ENCODE measurements at places on chromosomes 11 and 22.

DNA sequence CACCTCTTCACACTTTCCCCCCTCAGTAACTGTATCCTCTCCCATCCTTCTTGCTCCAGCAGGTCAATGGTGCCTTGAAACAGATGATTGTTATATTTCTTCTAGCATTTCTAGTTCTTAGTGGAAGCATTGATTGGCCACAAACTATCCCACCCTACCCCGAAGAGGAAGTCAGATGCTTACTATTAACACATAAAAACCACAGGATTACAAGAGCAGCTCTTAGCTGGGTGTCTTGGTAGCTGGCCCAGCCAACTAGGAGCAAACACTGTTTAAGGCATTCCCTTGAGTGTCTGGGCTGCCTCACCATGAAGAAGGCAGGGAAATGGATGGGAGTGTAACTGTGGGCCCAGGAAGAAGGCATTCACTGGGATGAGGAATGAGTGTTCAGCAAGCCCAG lies 176.6 kb downstream of the GRIK4 start:
- no peaks in the 10 kb centered on the region for H3K4me1 ChIP-seq
- no peak for DNase-seq
- H3K27me3 ChIP-seq: peaks cover 10% of the 10 kb centered on the region
- no peak overlapping the region for H3K4me3 ChIP-seq
- no peaks in the 10 kb centered on the region for H3K36me3 ChIP-seq

- H3K4me1 ChIP-seq: no peaks in the 10 kb centered on the region
- H3K36me3 ChIP-seq: no peaks in the 10 kb centered on the region
- H3K27ac ChIP-seq: no peak overlapping the region
- H3K4me3 ChIP-seq: no peak overlapping the region
Measured at GRCh38 chr22:45568213-45568612, 65.5 kb downstream of the FBLN1 start.

- no peaks in the 10 kb centered on the region for H3K27me3 ChIP-seq
- DNase-seq: no peak
- no peak overlapping the region for H3K4me3 ChIP-seq
- H3K36me3 ChIP-seq: no peaks in the 10 kb centered on the region
- H3K27ac ChIP-seq: no peak overlapping the region
Measured at GRCh38 chr11:131331546-131331945, 38.9 kb upstream of the NTM start.

- H3K36me3 ChIP-seq: no peaks in the 10 kb centered on the region
- no peaks in the 10 kb centered on the region for H3K27me3 ChIP-seq
- H3K4me1 ChIP-seq: no peaks in the 10 kb centered on the region
- DNase-seq: no peak
Measured at GRCh38 chr11:132126973-132127899, 756.8 kb downstream of the NTM start.

GRCh38 chr11:12778240-12778905 lies 104.2 kb downstream of the TEAD1 start:
- peaks cover 28% of the 10 kb centered on the region for H3K27me3 ChIP-seq
- no peaks in the 10 kb centered on the region for H3K4me1 ChIP-seq
- no peak overlapping the region for H3K4me3 ChIP-seq
- DNase-seq: no peak
- no peaks in the 10 kb centered on the region for H3K36me3 ChIP-seq

DNA sequence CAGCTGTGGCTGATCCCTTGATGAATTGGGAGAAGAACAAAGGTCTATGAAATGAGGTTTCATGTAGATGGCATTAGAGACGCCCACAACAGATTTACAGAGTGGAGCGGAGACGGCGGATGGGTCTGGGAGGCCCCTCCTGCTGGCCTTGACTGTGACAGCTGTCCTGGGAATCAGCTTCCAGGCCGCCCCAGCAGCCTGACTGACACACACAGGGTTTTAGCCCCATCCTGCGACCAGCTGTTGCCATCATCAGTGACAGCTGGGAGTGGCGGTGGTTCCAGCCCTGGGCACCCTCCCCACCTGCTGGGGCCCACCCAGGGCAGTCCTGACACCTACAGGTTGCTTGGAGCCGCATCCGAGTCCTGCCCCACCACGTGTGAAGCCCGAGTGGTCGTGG lies 64.0 kb upstream of the PPP6R3 start:
- H3K27me3 ChIP-seq: no peaks in the 10 kb centered on the region
- no peak for DNase-seq
- no peaks in the 10 kb centered on the region for H3K4me1 ChIP-seq
- no peak overlapping the region for H3K27ac ChIP-seq

DNA sequence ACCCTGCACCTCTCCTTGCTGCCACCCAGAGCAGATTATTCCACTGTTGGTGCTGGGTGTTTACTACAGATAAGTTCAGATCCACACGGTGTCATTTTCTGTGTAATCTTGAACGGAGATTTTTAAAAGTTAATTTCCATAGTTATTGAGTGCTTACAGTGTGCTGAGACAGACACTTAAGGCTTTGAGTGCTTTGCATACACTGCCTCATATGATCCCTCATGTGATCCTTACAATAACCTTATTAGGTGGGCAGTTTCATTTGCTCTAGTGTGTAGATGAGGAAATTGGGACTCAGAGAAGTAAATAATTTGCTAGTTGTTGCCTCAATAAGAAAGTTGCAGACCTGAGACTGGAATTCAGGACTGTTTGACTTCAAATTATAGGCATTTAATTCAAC lies 32.3 kb upstream of the ME3 start:
- DNase-seq: no peak
- peaks cover 11% of the 10 kb centered on the region for H3K27me3 ChIP-seq
- H3K27ac ChIP-seq: no peak overlapping the region

GRCh38 chr11:107859459-107860239 lies 1.1 kb upstream of the SLC35F2 start:
- peaks cover 7% of the 10 kb centered on the region for H3K36me3 ChIP-seq
- peaks cover 11% of the 10 kb centered on the region for H3K27me3 ChIP-seq
- H3K27ac ChIP-seq: peak overlapping the region; percentile 93
- peak overlapping the region; percentile 90 for H3K4me3 ChIP-seq

- H3K27me3 ChIP-seq: peaks cover 13% of the 10 kb centered on the region
- H3K27ac ChIP-seq: no peak overlapping the region
- H3K4me3 ChIP-seq: no peak overlapping the region
- H3K4me1 ChIP-seq: peaks cover 19% of the 10 kb centered on the region
- DNase-seq: no peak
Measured at GRCh38 chr11:34226210-34226609, 120.8 kb downstream of the NAT10 start.

DNA sequence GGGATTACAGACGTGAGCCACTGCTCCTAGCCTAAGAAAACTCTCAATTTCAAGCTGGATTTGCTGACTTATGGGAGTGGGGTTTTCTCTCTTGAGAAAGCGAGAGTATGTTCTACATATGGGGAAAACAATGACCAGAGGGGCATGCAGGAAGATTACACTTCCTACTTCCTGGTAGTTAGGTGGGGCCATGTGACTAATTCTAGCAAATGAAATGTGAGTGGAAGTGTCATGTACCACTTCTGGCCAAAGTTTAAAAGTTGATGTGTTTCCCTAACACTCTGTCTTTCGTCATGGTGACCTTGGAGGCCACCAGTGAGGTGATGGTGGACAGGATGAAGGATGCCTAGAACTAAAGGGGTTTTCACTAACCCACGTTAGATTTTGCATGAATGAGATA lies 50.5 kb downstream of the PARVG start:
- H3K27me3 ChIP-seq: peaks cover 9% of the 10 kb centered on the region
- H3K36me3 ChIP-seq: no peaks in the 10 kb centered on the region
- no peak overlapping the region for H3K27ac ChIP-seq
- H3K4me3 ChIP-seq: no peak overlapping the region
- no peaks in the 10 kb centered on the region for H3K4me1 ChIP-seq

- no peaks in the 10 kb centered on the region for H3K36me3 ChIP-seq
- no peaks in the 10 kb centered on the region for H3K4me1 ChIP-seq
- no peak overlapping the region for H3K4me3 ChIP-seq
- H3K27me3 ChIP-seq: no peaks in the 10 kb centered on the region
- no peak overlapping the region for H3K27ac ChIP-seq
Measured at GRCh38 chr11:115579181-115579825, 75.1 kb upstream of the CADM1 start.

DNA sequence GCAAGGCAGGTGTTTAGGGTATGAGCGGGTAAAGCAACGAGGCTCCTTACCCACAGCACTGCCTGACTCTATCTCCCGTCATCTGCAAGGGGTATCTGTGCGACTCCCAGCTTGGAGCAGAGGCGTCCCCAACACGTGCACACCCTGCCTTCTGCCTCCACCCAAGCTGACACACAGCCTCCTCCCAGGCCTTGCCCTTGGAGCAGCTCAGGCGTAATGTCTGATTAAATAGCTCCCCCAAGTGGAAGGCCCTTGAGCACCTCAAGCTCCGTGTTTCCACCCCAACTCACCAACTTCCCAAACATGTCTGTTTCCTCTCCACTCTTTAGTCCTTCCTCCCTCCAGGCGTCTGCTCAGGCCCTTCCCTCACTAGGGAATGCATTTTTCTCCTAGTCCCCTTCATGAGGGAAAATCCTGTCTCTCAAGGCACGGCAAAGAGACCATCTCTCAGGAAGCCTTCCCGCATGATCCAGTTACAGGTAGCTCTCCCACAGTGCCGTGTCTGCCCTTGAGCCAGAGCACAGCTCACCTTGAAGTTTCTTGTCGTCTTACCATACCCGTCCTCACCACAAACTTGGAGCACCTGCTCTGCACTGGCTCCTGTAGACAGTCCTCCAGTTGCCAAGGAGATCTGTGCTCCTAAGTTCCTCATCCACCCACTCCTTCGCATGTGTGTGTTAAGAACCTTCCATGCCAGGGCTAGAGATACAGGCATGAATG lies 15.8 kb downstream of the CYB5R2 start:
- no peaks in the 10 kb centered on the region for H3K4me1 ChIP-seq
- no peak overlapping the region for H3K27ac ChIP-seq
- H3K27me3 ChIP-seq: no peaks in the 10 kb centered on the region
- DNase-seq: peak; percentile 74

- no peak overlapping the region for H3K4me3 ChIP-seq
- H3K27me3 ChIP-seq: no peaks in the 10 kb centered on the region
- H3K4me1 ChIP-seq: no peaks in the 10 kb centered on the region
- H3K27ac ChIP-seq: no peak overlapping the region
Measured at GRCh38 chr11:58628446-58628845, 6.0 kb downstream of the CNTF start.

GRCh38 chr11:10113852-10114251 lies 180.2 kb downstream of the SBF2 start:
- H3K27me3 ChIP-seq: no peaks in the 10 kb centered on the region
- no peak overlapping the region for H3K4me3 ChIP-seq
- no peaks in the 10 kb centered on the region for H3K4me1 ChIP-seq
- H3K27ac ChIP-seq: no peak overlapping the region

- DNase-seq: no peak
- H3K4me1 ChIP-seq: no peaks in the 10 kb centered on the region
- H3K4me3 ChIP-seq: no peak overlapping the region
- no peak overlapping the region for H3K27ac ChIP-seq
Measured at GRCh38 chr11:119890466-119890865, 161.5 kb upstream of the NECTIN1 start.

DNA sequence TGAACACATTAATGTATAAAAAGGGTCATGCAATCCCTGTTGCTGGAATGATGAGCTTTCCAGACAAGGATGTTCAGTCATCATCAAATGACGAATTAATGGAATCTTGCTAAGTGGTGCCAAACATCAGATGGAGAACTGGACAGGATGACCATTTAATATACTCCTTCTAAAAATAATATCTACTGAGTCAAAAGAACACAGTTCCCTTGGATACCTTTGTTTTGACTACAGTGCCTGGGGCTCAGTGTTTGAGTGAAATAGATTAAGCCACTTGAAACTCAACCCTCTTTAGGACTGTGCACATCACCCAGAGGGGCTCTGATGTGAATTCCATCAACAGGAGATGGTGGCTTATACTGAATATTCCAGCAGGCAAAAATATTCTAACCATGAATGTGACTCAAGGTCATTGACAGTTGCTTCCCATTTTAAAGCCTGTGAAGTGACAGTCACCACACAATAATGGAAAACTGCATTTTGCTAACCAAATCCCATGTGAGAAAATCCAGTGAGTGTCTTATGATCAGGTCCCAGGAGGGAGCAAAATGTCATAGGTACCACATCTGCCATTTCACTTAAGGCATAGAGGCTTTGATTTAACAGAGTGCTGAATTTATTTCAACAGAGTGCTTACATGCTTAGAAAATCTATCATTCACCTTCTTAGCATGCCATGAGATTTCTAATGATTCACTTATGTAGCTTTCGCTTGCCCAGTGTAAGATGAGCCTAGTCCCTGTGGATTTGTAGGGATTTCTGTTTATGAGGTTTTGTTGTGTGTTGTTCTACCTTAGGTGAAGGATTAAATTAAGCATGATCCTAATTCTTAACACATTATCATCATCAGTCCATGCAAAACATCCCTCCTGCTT lies 41.3 kb upstream of the SLN start:
- H3K4me1 ChIP-seq: no peaks in the 10 kb centered on the region
- H3K27ac ChIP-seq: no peak overlapping the region
- no peaks in the 10 kb centered on the region for H3K36me3 ChIP-seq
- H3K27me3 ChIP-seq: peaks cover 15% of the 10 kb centered on the region

- DNase-seq: no peak
- peaks cover 43% of the 10 kb centered on the region for H3K4me1 ChIP-seq
- H3K4me3 ChIP-seq: peak overlapping the region; percentile 83
- H3K36me3 ChIP-seq: peaks cover 5% of the 10 kb centered on the region
- peaks cover 22% of the 10 kb centered on the region for H3K27me3 ChIP-seq
- H3K27ac ChIP-seq: peak overlapping the region; percentile 86
Measured at GRCh38 chr11:59555601-59556114, 44.3 kb downstream of the OR4D9 start.

DNA sequence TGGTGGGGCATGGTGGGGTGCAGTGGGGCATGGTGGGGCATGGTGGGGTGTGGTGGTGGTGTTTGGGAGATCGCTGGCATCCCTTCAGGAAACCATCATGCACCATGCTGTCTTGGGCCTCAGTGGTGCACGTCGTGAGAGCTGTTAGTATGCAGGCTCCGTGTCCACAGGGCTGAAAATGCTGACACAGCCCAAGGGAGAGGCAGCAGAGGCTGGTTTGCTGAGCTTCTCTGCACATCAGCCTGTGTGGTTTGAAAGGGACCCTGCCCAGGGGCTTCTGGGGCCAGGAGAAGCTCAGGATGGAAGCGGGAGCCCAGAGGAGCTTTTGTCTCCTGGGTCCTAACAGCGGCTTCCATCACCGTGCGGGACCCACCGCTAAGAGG lies 30.2 kb downstream of the MUC5B start:
- H3K4me3 ChIP-seq: no peak overlapping the region
- DNase-seq: no peak
- no peaks in the 10 kb centered on the region for H3K4me1 ChIP-seq

DNA sequence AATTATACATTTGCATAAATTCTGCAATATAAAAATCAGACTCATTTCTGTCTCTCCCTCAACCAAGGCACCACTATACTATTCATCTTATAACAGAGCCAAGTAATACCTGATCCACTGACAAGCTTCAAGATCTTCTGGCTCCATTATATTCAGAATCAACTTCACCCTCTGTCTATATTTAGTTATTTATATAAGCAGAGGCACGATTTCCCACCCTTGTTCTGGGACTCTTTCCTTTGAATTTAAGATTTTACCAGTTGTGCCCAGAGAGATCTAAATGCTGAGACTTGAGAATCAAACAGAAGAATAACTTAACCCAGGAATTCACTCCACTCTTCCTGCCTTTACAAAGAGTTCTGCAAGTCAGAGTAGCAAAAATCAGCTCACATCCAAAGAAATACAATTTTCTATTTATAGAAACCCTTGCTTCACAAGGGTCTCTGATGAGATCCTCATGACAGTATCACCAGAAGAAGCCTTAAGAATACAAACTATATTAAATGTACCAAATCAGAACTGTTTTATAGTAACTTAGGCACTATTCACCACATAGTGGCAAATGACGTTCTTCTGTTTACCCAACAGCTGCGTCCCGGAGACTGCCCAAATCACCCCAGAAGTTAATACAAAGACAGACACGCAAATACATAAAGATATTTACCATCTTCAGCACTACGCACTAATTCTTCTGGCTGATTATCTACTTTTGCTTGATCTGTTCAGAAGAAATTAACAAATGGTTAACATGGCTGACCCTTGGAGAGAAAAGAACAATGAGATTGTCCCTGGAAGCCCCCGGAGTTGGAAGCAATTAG lies 32.3 kb upstream of the CCDC89 start:
- DNase-seq: no peak
- H3K36me3 ChIP-seq: peaks cover 23% of the 10 kb centered on the region
- no peaks in the 10 kb centered on the region for H3K27me3 ChIP-seq
